ENCODE measurements at places on chromosomes 7 and 10.

- DNase-seq: no peak
Measured at GRCh38 chr7:23713285-23714149, 3.5 kb downstream of the STK31 start.

GRCh38 chr7:31475368-31475767 is 38.5 kb upstream of the ITPRID1 start:
- no peak for DNase-seq

- no peak for DNase-seq
Measured at GRCh38 chr10:120328647-120329046, 128.4 kb upstream of the PLPP4 start.

DNA sequence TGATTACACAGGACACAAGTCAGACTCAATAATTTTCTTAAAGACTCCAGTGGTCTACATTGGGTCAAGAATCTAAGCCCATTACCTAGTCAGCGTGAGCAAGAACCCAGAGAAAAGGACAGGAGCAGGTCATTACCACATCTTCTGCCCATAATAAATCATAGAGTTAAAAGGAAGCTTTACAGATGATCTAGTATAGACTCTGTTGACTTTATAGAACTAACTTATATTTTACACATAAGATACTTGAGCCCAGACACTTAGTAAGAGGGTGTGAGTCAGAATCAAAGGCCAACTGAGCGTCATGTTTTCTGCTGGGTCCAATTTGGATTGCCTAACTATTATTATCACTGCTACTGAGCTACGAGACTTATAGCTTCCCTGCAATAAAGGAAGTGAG is 206.1 kb upstream of the NPSR1 start:
- DNase-seq: no peak

- DNase-seq: no peak
Measured at GRCh38 chr10:72044417-72045041, 43.8 kb downstream of the SPOCK2 start.

DNA sequence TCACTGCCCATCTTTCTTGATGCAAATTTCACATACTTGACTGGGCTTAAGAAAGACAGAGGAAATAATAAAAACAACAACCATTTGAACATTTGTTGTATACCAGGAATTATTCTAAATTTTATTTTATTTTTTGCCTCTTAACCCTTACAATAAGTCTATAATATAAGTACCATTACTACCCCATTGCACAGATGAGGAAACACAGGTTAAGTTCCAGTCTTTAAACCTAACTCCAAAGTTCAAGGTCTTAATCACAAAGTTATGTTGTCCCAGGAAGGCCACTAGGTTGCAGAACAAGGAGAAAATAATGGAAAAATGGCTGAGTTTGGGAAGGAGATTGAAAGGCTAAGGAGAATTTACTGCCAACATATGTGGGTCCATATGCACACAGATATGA is 3.5 kb downstream of the FKBP14 start:
- no peak for DNase-seq

- DNase-seq: peak; percentile 34
Measured at GRCh38 chr7:5429253-5429856, 5.7 kb upstream of the TNRC18 start.

DNA sequence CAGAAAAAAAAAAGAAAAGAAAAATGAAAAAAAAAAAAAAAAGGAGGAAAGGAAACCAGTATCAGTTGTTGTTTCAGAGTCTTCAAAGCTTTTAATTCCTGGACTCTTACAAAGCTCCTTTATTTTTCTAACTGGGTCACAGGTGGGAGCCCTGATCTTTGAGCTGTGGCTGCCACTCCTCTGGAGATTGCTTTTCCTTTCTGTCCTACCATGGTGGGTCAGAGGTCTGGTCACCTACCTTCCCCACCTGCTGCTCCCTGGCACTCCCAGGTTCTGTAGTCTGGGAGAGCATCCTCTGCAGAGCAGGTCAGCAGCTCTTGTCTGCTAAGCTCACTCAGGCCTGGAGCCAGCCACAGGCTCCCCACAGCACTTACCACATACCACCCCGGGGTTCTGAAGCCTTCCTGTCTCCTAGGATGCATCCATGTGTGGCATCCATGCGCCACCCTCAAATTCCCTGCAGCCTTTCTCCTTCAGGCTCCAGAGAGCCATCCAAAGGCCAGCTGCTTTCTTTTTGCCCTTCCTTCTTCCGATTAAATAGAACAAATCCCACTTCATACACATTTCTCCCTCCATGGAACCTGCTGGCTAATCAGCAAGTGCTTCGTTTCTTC is 73.2 kb upstream of the TPK1 start:
- no peak for DNase-seq

GRCh38 chr7:20744954-20745446 is 41.7 kb downstream of the SP8 start:
- DNase-seq: no peak

All from stimulated activated naive CD8-positive, alpha-beta T cell treated with anti-CD3 and anti-CD28 coated beads, Interleukin-15, amount 100 ng/mL, for 72 hours (primary cell).